Activated CD4-positive, alpha-beta T cell treated with anti-CD3 and anti-CD28 coated beads, Interleukin-10, Interleukin-2, amounts not matched to agents 100 ng/mL and 50 ng/mL, durations not matched to agents 16 hours and 8 hours (primary cell): ENCODE measurements at places on chromosomes 6 and 20.

DNA sequence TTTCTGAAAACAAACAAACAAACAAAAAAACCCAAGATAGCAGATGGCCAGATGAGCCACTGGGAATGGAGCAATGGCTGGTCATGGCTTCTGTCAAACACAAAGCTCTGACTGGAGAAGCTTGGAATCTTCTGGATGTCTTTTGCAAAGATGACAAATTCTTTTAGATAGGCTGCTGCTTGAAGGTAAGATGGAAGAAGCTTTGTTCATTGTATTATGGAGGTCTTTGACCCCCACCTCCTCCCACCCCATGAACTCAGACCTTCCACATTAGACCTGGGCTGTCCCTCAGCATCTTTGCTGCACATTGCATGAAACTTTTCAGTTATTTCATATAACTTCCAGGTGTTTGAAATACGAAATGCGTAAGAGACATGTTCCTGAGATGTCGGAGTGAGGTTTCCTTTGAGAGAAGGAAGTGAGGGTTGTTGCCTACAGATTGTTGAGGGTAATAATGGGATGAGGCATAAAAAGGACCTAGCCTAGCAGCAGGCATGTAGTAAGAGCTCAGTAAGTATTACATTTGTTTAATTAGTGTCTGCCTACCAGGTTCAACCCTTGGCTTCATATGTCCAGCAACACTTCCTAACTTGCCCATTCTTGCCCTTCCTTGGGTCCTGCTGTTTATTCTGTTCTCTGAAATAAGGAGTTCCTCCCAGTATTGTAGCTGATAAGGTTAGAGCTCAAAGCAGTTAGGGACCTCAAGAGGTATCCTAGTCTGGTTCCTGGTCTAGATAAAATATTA is 51.4 kb upstream of the IER3 start:
- DNase-seq: no peak

GRCh38 chr6:53058388-53059195 is 6.6 kb upstream of the FBXO9 start:
- DNase-seq: no peak

DNA sequence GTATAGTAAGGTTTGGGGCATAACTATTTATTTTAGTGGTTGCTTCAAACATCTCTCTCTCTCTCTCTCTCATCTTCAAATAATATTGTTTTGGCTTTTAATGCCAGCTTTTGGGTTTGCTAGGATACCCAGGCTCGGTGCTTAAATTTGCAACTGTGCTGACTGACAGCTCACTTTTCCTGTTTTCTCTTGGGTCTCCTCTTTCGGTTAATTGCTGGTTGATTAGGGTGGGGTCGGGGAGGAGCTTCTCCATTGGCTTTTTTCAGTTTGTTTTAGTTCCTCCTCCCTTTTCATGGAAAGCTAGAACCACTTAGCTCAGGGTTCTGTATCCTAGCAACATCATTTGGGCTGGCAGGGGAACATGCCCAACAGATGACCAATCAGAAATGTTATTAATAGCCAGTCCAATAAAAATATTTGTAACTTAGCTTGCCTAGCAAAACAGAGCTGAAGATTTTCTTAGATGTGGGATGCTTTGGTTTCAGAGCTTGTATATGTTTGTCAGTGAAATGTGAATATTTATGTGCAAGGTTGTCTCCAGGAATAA is 11.3 kb downstream of the TFAP2B start:
- no peak for DNase-seq

GRCh38 chr20:23320317-23320716 is 30.3 kb upstream of the NXT1 start:
- DNase-seq: no peak

DNA sequence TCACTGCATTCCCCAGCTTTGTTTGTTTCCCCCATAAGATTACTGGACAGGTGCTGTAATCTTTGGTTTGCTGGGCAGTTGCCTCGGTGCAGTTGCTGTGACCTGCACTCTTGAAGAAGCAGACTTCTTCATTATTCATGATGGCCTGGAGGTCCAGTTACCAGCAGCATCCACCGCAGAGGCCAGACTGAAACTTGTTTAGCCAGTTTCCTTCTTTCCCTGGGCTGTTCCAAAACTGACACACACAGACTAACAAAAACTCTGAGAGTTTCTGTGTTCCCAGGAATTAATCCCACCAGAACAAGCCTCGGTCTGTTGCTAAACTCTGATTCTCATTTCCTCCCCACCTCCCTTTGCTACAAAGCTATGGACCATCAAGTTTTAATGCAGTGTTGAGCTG is 144.1 kb downstream of the QRSL1 start:
- DNase-seq: no peak

GRCh38 chr6:13296536-13296997 is 31.8 kb downstream of the TBC1D7 start:
- DNase-seq: no peak

DNA sequence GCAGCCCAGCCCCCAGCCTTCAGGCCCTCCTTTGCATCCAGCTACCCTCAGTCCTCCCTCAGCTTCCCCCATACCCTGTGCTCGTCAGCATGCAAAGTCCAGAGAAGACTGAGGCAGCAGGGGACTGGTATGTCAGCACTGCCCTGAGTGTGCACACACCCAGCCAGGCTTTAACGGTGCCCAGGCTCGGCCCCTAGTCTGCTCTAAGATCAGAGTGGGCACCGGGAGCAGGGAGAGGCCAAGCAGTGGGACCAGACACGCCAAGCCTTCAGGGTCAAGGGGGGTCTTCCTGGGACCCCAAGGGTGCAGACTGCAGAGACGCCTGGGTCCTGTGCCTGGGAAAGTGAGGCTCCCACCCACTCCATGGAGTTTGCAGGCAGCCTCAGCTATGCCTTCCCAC is 74.7 kb downstream of the GPR63 start:
- no peak for DNase-seq

DNA sequence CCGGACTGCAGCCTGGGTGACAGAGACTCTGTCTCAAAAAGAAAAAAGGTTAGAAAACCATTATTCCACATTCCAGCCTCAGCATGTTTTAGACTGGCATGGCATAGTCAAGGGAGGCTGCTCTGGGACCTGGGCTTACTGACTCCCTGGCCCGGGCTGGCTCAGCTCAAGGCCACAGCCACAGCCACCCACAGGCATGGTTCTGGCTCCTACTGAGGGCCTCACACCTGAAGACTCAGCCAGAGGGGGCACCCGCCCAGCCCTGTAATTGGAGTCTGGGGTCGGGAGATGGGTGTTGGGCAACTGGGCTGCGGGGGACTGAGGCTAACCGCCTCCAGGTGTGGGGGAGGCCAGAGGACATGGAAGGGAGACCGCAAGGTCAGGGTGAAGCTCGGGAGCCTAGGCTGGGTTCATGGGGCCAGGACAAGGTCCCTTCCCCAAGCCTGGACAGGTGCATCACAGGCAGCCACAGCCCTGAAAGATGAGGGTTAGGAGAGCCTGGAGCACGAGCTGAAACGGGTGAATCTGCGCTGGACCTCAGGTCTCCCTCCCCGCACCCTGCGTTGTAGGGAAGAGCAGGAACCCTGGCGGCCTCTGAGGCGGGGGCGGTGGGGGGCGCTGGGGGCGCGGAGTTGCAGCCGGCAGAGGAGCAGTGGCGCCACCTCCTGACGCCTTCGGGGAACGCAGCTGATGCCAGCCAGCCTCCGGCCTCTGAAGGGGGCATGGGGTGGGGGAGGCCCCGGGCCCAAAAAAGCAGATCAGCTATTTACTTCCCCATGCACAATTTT is 67.7 kb upstream of the SRSF6 start:
- peak; percentile 5 for DNase-seq

DNA sequence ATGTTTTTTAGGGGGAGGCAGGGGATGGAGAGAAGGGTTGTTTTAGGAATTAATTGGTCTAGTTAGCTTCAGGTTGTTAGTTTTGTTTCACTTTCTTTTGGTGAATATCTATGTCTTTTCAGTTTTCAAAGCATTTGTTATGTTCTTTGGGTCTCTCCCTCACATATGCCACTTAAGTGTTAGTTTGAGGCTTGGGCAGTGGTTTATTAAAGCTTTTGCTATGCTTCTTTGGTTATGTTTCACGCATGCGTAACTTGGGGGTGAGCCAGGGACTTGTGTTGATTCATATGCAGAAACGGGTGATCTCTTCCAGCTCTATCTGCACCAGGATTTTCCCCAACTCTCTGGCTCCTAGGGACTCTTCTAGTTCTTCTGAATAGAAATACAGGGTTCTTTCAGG is 11.4 kb upstream of the MMS22L start:
- no peak for DNase-seq

- DNase-seq: no peak
Observed at GRCh38 chr20:51004305-51004727, 18.6 kb downstream of the KCNG1 start.

DNA sequence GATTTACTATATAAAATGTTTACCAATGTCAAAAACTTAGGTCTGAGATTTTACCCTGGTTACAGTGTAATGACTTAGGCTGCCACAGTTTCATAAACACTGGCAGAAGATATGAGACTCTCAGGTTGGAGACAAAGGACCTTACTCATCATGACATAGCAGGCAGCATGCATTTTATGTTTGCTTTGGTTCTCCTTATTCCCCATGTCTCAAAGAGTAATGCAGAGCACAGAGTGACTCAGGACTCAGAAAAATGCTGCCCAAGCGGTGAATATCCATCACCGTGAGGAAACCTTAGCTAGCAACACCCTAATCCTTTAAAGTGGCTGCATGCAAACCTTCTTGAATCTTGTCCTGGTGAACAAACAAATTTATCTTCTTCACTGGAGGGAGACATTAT is 112.1 kb upstream of the EYS start:
- no peak for DNase-seq

GRCh38 chr6:116136933-116137340 is 11.0 kb upstream of the COL10A1 start:
- peak; percentile 74 for DNase-seq

DNA sequence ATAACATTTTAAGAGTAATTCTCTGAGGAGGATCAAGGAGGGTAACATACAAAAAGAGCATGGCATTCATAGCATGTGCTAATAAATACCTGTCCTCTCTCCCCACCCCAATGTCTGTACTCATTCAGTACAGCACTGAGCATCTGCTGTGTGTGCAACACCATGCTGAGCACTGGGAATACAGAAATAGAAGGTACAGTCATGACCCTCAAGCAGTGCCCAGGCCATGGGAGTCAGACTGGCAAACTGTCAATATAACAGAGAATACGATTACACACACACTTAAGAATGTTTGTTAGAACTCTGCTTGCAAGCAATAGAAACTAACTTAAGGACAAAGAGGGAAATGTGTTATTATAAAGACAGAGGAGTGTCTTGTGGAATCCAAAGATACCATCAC is 24.7 kb upstream of the ZFAND3 start:
- no peak for DNase-seq

- no peak for DNase-seq
Observed at GRCh38 chr6:160198606-160199211, 59.9 kb downstream of the SLC22A2 start.

GRCh38 chr6:158703111-158703836 is 53.4 kb downstream of the SYTL3 start:
- no peak for DNase-seq

DNA sequence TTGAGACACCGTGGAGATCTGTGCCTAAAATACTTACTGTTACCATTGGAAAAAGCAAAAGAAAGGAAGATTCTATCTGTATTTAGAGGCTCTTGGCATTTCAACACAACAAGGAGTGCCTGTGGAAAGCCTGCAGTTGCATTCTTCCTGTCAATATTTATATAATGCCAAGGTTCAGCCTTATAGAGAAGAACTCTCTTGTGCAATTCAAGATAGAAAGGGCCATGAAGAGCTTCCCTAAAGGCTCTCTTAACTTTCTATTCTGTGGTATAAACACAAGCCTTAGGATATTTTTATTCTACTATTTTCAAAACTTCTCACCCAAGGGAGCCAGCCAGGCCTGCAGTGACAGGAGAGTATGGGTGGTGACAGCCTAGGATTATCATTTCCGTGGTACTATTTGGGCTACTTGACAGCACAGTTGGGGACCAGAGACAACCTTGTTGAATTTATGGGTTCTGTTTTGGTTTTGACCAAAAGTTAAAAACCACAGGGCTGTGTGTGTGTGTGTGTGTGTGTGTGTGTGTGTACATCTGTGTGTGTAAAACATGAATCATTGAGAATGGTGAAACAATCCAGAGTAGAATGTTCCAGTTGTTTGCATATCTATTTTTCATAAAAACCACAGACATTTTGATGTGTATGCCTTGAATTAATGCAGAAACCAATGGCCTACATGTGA is 700.9 kb upstream of the SLC35B3 start:
- DNase-seq: no peak

DNA sequence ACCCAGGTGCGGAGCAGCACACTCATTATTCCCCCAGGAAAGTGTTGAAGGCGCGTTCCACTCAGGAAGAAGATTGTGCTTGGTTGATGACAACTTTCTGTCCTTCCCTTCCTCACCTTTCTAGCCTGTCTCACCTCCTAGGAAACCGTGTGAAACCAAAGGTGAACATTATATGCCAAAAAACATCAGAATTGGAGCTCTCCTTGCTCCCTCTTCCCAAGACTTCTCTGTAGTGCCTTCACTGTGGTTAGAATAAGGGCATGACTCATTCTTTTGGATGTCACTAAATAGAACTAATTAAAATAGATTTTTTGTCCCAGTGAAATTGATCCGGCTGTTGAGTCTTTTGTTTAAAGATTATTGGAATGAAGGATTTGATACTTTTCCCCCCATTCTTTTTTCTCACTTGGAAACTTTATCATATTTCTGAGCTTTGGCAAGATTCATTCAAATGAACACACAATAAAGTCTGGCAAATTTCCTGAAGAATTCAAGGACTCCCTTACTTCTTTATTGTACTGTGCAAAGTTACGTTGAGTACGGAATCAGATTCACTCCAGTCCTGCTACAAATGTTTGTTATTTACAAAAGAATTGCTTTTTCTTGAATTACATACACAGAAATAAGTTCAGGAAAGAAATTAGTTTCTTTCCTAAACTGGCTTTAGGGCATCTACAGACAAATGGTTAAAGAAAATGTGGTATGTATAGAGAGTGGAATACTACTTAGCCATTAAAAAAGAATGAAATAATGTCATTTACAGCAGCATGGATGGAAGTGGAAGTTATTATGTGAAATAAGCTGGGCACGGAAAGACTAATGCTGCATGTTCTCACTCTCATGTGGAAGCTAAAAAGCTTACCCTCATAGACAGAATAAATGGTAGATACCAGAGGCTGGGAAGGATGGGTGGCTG is 142.8 kb upstream of the AKAP12 start:
- DNase-seq: no peak

DNA sequence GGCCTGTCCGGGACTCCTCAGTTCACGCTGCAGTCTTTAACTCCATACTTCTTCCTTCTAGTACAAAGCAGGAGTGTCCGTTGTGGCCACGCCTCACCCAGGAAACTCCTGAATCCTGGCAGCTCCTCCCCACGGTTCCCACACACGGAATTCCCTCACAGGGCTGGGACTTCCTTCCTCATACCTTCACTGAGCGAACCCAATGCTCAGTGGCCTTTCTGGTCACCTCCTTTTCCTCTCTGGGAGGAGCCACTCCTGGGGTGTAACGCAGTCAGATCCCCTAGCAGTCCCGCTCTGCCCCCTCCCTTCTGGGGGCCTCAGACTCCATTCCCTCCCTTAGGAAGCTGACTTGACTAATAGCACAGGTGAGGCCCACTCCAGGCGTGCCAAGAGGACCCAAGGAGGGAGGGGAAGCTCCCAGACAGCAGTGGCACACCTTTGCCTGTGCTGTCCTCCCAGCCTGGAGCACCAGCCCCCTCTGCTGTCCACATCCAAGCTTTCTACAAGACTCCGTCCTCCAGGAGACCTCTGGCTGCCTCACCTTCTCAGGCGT is at the start of gene SLC52A3:
Gene SLC52A3, minus strand, starts transcription at position 75 of the 553 bp plus-strand sequence. CDS start 2,726 bp downstream, outside the sequence.
- DNase-seq: no peak

- peak; percentile 44 for DNase-seq
Observed at GRCh38 chr6:142207265-142207877, 60.3 kb downstream of the VTA1 start.

GRCh38 chr20:53901497-53902096 is 168.8 kb downstream of the BCAS1 start:
- DNase-seq: no peak

GRCh38 chr6:167995731-167996151 is 1.7 kb upstream of the KIF25 start:
- no peak for DNase-seq
